ENCODE measurements at places on chromosomes 16 and 17.

DNA sequence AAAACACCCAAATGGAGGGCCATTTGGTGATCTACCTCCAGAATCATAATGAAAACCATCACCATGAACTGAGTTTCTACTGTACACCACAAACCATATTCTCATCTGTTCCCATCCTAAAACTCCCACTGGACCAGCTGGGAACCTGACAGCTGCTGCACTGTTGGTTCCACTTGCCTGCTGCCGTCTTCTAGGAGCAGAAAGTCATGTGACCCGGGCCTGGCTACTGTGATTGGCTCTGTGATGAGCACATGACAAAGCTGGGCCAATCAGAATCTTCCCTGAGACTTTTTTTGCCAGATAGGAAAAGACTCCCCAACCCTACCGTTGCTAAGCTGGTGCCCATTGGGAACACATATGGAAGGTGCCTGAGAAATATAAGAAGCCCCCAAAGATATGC is 264.2 kb downstream of the MRTFB start:
- no peak for DNase-seq

DNA sequence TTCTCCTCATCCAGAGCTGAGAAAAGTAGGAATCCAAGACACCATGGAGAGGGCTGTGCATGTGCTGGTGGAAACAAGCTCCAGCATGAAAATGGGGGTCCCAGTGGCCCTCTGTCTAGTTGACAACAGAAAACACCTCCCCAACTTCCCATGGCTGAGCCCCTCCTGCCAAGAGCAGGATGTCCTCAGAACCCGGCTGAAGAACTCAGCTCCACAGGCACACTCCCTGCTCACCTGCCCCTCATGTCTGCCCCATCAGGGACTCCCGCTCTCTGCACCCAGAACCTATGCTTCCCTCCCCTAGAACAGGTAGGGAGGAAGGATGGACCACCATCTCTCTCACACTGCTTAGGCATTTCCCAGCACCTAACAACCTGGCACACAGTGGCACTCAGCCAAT is 167.2 kb downstream of the C16orf78 start:
- DNase-seq = no peak

- DNase-seq = peak; percentile 37
Measured at GRCh38 chr17:81523402-81524038, 4.7 kb upstream of the FSCN2 start.

GRCh38 chr16:2531371-2531695 is at the start of gene CEMP1:
TSS of gene CEMP1 (minus strand) at chr16:2531408. CDS start at chr16:2531073, 335 bp downstream.
- DNase-seq = no peak

DNA sequence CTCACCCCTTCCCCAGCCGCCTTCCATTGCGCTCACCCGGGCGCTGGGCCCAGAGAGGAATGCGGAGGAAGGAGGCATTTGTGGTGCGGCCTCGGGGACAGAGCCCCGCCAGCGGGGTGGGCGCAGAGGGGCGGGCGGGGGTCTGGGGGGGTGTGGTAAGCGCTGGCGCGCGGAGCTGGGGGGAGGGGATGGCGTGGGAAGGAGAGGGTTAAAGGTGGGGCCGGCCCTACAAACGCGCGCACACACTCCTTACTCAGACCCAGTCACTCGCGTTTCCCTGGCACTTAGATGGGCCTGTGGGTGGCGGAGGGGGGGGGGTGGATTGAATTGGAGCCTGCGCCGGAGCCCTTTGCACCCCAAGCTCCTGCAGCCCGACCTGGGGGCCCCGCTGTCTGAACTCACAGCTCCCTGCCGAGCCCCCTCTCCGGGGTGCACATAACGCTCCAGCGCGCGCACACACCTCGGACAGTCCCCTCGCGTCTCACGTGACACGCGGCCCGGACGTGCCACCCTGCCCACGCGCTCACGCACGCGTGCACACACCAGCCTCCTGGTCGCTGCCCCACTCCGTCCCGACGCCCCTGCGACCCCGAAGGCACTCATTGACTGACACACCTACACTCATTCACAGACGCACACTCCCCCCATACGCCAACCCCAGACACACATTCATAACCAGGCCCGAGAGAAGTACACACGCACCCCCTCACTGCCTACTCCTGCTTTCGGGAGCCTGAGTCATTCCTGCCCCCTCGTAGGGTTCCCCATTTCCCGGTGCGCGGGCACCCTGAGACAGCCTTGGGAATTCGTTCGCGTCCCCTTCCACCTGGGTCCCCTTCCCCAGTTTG is 844 bp downstream of the TBKBP1 start:
- DNase-seq = peak; percentile 62

GRCh38 chr16:57091200-57091974 is 996 bp upstream of the CPNE2 start:
- peak; percentile 67 for DNase-seq

DNA sequence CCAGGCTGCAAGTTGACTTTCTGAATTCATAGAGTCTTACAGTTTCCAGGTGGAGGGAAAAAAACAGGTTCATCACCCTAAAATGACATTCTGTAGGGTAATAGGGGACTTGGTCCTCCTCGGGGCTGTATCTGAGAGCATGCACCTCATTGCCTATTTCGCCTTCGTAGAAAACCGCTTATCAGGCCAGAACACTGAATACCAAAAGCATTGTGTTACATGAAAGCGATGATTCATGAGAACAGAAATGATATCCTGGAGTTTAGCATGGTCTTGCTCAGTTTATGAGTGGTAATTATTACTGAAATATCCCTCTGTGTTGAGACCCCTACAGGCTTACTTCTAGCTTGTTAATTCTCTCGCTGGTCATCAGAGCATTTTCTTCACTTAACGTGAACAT is 61.4 kb upstream of the ARHGAP44 start:
- peak; percentile 67 for DNase-seq

- peak; percentile 75 for DNase-seq
Measured at GRCh38 chr17:60577147-60577915, 22.7 kb upstream of the PPM1D start.

- DNase-seq = no peak
Measured at GRCh38 chr16:81539009-81539758, 94.6 kb downstream of the CMIP start.

GRCh38 chr16:7861891-7862582 is 529.4 kb downstream of the RBFOX1 start:
- DNase-seq = no peak

- no peak for DNase-seq
Measured at GRCh38 chr16:58212824-58213655, 15.1 kb upstream of the CSNK2A2 start.

- DNase-seq = peak; percentile 67
Measured at GRCh38 chr16:15572329-15573001, 70.5 kb downstream of the MARF1 start.

DNA sequence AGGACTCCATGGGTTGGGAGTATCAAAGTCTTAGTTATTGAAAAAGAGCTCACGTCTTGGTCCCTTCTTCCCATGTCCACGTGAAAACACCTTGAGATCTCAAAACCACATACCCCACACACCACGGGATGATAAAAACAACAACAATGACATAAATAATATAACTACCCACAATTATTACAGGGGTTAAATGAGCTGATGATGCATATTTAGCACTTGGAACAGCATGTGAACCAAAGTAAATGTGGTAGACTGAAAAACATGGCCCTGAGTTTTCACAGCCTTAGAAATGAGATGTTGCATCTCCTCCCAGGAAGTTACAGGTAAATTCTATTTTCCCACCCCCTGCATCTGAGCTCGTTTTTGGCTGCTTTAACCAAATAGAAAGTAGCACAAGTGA is 208.9 kb downstream of the C16orf95 start:
- DNase-seq = no peak

- DNase-seq = no peak
Measured at GRCh38 chr17:18120461-18121017, 12.0 kb downstream of the MYO15A start.

- peak; percentile 94 for DNase-seq
Measured at GRCh38 chr17:31524926-31525800, 133.7 kb downstream of the RAB11FIP4 start.

- no peak for DNase-seq
Measured at GRCh38 chr16:11542069-11542744, 44.5 kb downstream of the LITAF start.

- DNase-seq = peak; percentile 42
Measured at GRCh38 chr17:37079735-37080134, 131.0 kb downstream of the AATF start.

- DNase-seq = no peak
Measured at GRCh38 chr16:50542703-50543102, 5.5 kb upstream of the NKD1 start.

DNA sequence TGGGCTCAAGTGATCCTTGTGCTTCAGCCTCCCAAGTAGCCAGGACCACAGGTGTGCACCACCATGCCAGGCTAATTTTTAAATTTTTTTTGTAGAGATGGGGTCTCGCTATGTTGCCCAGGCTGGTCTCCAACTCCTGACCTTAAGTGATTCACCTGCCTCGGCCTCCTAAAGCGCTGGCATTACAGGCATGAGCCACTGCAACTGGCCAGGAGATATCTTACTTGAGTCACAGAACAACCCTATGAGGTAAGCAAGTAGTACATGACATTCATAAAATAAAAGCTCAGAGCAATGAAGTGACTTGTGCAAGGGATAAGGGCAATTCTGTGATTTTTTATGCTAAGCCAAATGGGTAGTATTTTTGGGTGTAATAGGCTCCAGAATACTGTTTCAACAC is 57.3 kb downstream of the CDC27 start:
- DNase-seq = no peak

DNA sequence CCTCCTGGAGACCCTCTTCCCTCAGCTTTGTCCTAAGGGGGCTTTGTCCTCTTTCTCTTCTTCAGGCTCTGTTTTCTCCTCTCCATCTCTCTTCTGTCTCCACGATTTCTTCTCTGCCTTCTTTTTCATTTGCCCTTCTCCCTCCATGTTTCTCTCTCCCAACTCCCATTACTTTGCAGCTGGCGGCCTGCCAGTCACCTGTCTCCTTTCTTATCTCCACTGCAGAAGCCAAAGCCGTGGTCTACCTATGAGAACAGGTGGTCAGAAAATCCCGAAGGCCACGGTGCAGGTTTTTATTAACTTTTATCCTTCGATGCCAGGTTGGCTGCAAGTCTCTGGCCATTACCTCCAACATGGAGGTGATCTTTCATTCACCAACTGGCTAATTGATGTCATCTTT is 45.1 kb downstream of the FZD2 start:
- no peak for DNase-seq

GRCh38 chr17:37742762-37743611 is 1.9 kb downstream of the HNF1B start:
- no peak for DNase-seq

DNA sequence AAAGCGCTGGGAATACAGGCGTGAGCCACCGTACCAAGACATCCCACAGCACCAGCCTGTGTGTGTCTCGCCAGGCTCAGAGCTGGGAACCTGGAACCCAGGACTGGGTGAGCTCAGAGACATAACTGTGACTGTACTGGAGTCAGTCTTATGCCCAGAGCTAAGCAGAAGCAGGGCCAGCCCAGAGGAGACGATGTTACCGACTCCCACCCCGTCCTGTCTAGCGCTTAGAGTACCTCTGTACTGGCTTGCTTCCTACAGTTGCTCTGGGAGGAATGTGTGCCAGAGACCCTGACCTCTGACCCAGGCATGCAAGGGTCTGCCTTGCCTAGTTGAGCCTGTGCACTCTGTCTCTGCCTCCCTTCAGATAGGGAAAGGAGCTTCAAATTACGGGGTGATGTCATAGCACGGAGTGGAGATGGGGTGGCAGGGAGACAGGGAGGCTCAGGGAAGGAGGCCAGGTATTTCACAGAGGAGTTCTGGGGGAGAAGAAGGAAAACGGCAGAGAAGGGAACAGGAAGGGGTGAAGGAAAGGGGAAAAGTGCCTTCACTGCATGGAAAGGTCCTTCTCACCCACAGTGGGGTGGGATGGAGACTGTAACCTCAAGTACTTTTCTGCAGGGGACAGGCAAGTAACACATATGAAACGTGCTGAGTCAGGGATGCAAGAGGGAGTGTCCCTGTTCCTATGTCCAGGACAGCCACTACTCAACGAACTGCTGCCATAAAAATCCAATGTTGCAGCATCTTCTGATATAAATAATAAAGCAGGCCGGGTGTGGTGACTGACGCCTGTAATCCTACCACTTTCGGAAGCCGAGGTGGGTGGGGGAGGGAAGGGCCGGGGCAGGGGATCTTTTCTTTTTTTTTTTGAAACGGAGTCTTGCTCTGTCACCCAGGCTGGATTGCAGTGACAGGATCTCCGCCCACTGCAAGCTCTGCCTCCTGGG is 5.8 kb upstream of the ARMC5 start:
- DNase-seq = peak; percentile 75

- DNase-seq = no peak
Measured at GRCh38 chr17:77454242-77455095, 313.7 kb downstream of the SEC14L1 start.

DNA sequence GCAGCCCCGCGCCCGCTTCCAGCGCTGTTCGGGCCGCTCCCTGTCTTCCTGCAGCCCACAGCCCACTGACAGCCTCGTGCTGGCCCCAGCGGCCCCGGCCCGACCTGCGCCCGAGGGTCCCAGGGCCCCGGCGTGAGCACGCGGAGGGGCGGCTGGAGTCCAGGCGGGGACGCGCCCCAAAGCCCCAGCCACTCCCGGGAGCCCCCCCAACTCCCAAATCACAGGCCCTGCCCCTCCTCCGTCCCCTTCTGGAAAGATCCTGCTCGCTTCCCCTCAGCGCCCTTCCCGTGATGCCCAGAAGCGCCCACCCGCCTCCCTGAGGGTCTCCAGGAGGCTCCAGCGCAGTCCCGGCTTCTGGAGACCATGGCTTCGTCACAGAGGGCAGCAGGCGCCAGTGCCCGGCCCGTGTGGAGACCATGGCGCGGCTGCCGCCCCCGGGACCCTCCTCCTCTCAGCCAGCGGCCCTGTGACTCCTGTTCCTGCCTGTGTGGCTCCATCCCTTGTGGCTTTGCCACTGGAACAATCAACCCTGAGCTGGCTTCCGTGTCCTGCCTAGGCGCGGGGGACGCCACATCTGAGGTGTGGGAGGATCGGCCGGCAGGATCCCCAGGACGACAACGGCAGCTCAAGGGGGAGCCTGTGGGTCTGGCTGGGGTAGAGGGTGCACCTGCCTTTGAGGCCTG is 3.9 kb downstream of the UTS2R start:
- DNase-seq = no peak

GRCh38 chr17:29574732-29575510 is 6.4 kb downstream of the TP53I13 start:
- DNase-seq = no peak

GRCh38 chr16:35506018-35506897 is 2046.8 kb downstream of the TP53TG3F start:
- no peak for DNase-seq

GRCh38 chr17:35817196-35817595 is 7.9 kb downstream of the TAF15 start:
- DNase-seq = no peak

- DNase-seq = no peak
Measured at GRCh38 chr16:48110982-48111381, 44.8 kb downstream of the ABCC12 start.

GRCh38 chr16:85565801-85566526 is 47.2 kb upstream of the GSE1 start:
- no peak for DNase-seq

All from EH (cell line).